T-cell (primary cell): ENCODE measurements at places on chromosomes 2 and 18.

DNA sequence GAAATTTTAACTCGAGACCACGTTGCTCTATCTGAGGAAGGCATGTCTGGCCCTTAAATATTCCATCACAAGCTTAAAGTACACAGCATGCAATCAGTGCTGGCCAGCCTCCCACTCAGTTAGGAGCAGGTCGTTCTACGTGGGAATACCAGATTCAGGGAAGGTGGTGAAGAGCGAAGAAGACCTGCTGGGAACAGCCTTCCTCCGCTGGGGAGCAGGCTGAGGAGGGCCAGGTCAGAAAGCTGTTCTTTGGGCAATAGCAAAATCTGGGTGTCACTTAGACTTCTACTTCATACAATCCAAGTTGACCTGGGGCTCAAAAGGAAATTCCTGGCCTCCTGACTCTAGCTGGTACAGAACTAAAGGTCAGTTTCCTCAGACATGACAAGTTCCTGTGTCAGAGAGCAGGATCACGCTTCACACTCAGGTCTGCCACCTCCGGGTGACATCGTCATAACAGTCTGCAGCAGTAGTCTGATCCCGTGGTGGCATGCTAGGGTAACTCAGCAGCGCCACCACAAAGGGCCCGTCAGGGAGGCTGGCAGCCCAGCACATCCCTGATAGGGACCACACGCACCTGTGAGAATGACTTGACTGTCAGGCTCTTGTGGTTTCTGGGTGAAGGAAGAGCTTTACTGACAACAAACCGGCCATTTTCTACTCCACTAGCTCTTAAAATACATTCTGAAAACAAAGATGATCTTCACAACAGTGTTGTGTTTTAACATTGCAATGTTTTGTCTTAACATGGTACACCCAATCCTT, 35.2 kb upstream of the NAPG start:
- DNase-seq, result peak; percentile 53

DNA sequence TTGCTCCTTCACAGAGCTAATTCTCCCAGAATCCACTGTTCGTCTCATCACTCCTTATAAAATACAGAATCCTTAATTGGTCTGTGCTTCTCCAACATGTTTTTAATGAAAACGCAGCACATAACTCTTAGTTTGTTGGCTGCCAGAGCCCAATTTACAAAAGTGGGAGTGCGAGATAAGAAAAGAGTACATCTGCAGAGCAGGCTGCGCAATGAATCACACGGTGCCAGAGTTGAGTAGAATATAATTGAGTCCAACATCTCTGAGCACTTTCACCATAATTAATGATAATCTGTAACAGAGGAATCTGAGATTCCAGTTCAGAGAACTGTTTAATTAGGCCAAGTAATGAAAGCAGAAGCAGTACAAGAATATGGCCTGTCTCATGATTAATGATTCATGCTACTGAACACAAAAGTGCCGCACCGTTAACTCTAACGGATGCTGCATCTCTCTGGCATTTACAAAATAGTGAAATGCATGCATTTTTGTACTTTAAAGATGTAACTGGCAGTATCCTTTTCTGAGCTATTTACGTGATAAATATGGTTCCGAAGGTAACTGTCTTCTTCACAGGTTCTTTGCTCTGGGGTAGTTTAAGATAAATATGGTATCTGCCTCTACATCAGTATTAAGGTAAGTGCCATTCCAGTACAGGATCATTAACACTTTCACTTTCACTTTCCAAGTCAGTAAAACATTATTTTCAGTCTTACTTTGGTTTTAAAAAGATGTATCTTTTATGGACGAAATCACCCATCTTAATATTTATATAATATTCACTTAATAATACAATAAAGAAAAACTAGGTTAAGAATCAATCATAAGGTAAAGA, 785.6 kb downstream of the NR4A2 start:
- DNase-seq, result no peak

DNA sequence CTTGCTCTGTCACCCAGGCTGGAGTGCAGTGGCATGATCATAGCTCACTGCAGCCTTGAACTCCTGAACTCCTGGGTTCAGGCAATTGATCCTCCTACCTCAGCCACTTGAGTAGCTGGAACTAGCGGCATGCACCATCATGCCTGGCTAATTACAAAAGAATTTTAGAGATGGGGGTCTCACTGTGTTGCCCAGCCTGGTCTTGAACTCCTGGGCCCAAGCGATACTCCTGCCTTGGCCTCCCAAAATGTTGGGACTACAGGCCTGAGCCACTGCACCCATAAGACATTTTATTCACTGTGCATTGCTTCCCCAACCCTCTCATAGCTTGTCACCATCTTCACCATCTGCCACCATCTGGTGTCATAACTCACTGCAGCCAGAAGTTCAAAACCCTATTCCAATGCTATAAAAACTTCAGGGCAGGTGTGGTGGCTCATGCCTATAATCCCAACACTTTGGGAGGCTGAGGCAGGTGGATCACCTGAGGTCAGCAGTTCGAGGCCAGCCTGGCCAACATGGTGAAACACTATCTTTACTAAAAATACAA, 78.7 kb downstream of the NCAPH start:
- no peak for DNase-seq

- DNase-seq, result no peak
Observed at GRCh38 chr2:10863047-10863446, 48.7 kb upstream of the KCNF1 start.

GRCh38 chr18:48422947-48423378, 13.8 kb upstream of the ZBTB7C start:
- DNase-seq, result no peak

DNA sequence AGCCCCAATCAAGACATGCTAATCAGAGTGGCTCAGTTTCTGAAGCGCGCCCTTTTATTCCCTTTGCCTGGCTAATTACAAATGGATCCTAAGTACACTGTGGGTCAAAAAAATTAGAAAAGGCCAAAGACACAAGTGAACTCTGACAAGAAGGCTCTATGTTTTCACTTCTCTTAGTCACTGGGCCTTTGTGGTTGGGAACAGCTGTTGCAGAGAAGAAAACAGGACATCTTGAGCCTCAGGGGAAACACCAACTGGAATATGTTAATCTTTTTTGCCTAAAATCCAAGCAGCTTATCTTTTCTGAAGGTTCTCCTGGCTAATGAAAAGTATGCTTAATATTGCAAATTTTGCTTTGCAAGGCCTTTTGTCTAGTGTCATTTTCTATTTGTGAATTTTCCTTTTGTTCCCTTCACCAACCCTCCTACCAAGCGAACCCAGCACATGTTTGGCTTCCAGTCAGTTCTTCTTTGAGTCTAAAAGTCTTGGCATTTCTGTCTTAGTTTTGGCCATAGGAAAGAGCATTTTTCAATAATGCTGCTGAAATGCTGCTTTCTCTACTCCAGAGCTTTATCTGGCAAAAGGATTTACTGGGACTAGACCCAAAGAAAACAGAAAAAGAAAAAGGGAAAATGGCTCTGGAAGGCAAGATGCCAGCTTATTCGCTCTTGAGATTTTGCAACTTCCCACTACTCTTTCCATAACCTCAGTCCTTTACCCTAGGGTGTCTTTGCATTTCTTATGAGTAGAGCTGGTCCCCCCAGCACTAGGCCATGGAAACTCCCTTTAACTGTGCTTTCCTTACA, 440.2 kb upstream of the ST6GAL2 start:
- no peak for DNase-seq

GRCh38 chr2:71462641-71463341, 9.4 kb downstream of the DYSF start:
- DNase-seq, result no peak

- DNase-seq, result no peak
Observed at GRCh38 chr2:195696012-195696411, 39.0 kb downstream of the SLC39A10 start.

DNA sequence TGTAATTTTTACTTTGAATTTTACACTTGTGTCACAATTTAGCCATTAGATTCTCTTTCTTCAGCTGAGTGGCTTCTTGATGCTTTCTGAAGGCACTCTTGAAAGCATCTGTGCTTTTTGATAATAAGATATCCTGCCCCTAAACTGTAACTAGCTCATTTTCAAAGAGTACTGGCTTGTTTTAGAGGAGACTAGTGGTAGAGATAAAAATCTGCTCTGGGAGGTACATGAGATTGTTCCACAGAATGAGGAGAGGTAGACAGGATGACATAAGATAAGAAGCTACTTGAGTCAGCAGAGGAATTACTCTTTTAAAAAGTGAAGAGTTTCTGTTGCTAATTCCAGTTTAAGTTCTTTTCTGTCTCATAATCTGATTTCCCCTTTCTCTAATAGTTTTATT, 10.6 kb downstream of the PLEKHB2 start:
- no peak for DNase-seq

DNA sequence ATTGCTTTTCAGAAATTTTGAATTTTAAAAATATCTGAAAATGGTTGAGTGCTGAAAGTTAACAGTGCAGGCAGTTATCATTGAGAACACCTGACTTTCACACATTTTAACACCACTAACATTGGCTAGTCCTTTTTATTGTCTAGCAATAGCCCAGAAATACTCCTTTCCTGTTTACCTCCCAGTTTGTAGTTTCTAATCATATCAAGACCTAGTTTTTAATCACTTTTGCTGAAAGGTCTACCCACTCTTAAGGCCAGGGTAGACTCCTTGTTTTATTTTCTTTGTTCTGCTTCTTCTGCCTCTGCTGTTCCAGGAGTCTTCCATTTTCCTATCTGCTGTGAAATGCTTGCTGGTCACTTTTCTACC, 72.1 kb downstream of the UBE2E3 start:
- no peak for DNase-seq

DNA sequence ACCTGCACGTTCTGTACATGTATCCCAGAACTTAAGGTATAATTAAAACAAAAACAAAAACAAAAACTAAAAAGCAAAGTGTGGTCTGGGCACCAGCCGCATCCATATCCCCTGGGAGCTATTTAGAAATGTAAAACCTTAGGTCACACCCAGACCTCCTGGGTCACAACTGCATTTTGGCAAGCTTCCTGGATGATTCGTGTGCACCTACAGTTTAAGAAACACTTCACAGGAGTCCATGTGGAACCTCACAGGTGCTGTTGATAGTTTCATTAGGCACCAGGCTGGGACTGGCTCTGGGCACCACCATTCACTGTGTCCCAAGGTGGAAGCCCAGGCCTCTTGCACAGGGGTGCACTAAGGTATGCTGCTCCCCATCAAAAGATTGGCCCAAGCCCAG, 103.6 kb upstream of the BOD1L2 start:
- DNase-seq, result no peak
